ENCODE measurements at places on chromosomes 4 and X.

- no peak for DNase-seq
These were observed 101.4 kb downstream of the ARHGAP10 start for GRCh38 chr4:147833254-147833653.

- DNase-seq, result no peak
These were observed 39.7 kb upstream of the OGT start for GRCh38 chrX:71493111-71493613.

DNA sequence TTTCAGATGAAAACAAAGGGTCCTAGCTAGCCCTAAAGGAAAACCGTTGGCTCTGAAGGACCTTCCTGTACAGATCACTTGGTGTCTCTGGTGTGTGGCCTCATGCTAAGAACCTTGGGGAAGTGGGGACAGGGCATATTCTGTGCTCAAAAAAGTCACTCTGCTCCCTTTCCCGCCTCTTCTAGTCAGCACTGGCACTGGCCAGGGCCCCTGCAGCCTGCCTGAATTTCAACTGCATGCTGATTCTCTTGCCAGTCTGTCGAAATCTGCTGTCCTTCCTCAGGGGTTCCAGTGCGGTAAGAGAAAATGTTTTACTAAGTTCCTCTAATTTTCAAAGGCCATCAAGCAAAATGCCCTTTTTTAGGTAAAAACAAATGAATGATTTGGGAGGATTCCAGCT lies 3.4 kb downstream of the CYBB start:
- DNase-seq, result no peak

DNA sequence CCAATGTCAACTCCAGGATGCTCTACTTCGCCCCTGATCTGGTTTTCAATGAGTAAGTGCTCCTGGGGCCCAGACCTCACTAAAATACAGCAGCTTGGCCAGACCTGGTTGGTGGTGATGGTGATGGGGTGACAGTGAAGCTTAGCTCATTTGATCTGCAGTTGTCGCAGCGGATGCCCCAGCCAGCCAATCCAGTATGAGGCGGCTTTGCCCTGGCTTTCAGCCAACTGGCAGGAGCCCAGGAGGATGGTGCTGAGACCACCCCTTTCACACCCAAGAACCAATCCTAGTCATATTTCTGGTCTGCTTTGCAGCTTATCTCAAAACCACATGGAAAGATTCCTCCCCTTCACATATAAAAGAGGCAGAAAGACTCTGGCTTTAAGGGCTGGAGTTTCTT lies 173.8 kb downstream of the AR start:
- no peak for DNase-seq

GRCh38 chr4:150232029-150232428 lies 153.8 kb downstream of the DCLK2 start:
- DNase-seq, result no peak

- no peak for DNase-seq
These were observed 75.5 kb upstream of the ADRA2C start for GRCh38 chr4:3690551-3691152.

- no peak for DNase-seq
These were observed 346.6 kb downstream of the CFAP47 start for GRCh38 chrX:36266155-36266554.

DNA sequence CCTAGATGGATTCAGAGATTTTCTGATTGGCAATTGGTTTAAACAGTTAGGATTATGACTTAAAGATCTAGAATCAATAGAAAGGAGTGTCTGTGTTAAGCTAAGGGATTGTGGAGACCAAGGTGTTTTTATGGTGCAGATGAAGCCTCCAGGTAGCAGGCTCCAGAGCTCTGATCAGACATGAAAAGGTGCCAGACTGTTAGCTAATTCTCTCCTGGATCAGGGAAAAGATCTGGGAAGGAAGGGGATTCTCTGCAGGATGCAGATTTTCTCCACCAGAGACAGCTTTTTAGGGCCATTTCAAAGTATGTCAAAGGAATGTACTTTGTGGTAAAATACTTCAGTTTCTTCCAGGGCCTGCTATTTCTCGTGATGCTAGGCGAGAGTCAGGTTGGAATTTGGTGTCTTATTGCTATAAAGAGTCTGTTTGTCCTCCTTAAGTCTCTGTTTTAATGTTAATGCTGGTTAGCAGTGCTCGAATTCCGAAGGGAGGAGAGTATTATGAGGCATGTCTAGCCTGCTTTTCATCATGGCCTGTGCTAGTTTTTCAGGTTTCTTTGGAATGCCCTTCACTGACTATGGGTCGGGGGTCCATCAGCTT lies 12.0 kb upstream of the GPR78 start:
- DNase-seq, result no peak

GRCh38 chrX:142089193-142089592 lies 115.9 kb downstream of the MAGEC2 start:
- DNase-seq, result no peak

- no peak for DNase-seq
These were observed 44.8 kb downstream of the PDS5A start for GRCh38 chr4:39932776-39933402.

GRCh38 chrX:85018471-85018870 lies 14.8 kb downstream of the APOOL start:
- DNase-seq, result no peak

GRCh38 chr4:9923195-9923812 lies 98.0 kb downstream of the SLC2A9 start:
- DNase-seq, result no peak
